ENCODE measurements at places on chromosomes 16 and 17. TPM values are rescaled to one million over a fixed set of nuclear protein-coding genes. Genes with fewer than 3 reads are reported as not detected.

The CHST4 gene
- not detected for polyA plus RNA-seq

- peak overlapping the region; percentile 99 for H3K27ac ChIP-seq
- peak overlapping the region; percentile 99 for H3K4me3 ChIP-seq
- no peaks in the 10 kb centered on the region for H3K36me3 ChIP-seq
- DNase-seq = peak; percentile 81
- no peaks in the 10 kb centered on the region for H3K27me3 ChIP-seq
- H3K4me1 ChIP-seq = no peaks in the 10 kb centered on the region
These were observed 320 bp downstream of the SPAG9 start for GRCh38 chr17:51120357-51120738.

DNA sequence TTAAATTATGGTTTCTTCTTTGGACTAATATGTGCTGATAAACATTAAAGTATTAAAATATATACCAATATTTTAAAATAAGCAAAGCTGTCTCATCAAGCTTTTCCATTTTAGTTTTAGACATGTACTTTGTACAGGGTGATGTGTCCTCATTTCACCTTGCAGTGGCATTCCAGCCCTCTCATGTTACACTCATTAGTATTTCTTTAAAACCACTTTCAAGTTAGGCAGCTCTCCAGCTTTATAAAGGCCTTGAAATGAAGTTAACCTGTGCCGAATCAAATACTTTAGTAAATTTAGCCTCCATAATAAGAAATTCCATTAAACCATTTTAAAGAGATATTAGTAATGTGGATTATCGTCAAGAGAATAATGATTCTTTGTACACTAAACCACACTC is 107.6 kb upstream of the HLF start:
- peaks cover 8% of the 10 kb centered on the region for H3K4me1 ChIP-seq
- H3K27me3 ChIP-seq = no peaks in the 10 kb centered on the region
- H3K27ac ChIP-seq = no peak overlapping the region
- H3K4me3 ChIP-seq = no peak overlapping the region
- peaks cover 10% of the 10 kb centered on the region for H3K36me3 ChIP-seq

The PABPN1L gene
- not detected for polyA plus RNA-seq

The HOXB4 gene
- polyA plus RNA-seq = 0.23 TPM

GRCh38 chr17:66135219-66135618 is 56.7 kb downstream of the CEP112 start:
- no peaks in the 10 kb centered on the region for H3K36me3 ChIP-seq
- no peak overlapping the region for H3K27ac ChIP-seq
- no peak overlapping the region for H3K4me3 ChIP-seq
- no peaks in the 10 kb centered on the region for H3K4me1 ChIP-seq
- no peak for DNase-seq
- H3K27me3 ChIP-seq = no peaks in the 10 kb centered on the region

The UTS2R gene
- not detected for polyA plus RNA-seq

The CACNG4 gene
- polyA plus RNA-seq = 0.23 TPM

The CCDC92B gene
- 0.77 TPM for polyA plus RNA-seq

DNA sequence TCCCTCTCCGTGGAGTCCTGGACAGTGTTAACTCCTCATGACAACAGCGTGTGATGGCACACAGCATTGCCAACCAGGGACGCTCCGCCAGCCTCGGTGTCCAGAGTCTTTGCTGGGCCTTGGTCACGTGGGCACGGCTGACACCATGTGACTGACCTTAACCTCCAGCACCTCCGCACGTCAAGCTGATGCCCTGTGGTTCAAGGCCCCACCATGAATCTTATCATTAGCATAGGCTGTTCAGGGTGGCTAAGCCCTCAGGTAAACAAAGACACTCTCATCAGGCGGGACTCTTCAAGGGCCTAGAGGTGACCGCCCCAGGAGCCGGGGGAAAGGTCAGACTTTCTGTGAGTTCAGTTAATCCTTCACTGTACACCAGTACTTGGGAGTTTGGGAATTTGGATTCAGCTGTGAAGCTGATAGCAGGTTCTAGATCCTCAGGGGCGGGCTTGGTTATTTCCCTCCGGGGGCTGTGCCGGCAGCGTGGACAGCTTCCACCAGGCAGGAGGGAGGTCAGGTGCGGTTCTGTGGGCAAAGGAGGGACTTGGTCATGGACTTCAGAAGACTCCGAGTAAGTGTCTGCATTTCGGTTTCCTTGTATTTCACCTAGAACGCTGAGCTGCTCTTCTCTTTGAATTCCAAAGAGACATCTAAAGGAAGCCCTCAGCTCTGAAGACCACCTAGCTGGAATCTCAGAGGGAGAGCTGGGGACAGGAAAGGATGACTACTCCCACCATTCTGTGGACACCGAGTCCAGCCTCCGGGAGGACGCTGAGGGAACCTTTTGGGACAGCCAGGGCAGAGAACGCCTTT is 195.5 kb upstream of the CIBAR2 start:
- peaks cover 34% of the 10 kb centered on the region for H3K4me1 ChIP-seq
- no peaks in the 10 kb centered on the region for H3K36me3 ChIP-seq
- peak overlapping the region; percentile 27 for H3K27ac ChIP-seq
